Non-pigmented ciliary epithelial cell (primary cell): ENCODE measurements at places on chromosomes 4 and X.
A peak's percentile ranks its signal among the peaks of the same experiment; 100 is the strongest.

DNA sequence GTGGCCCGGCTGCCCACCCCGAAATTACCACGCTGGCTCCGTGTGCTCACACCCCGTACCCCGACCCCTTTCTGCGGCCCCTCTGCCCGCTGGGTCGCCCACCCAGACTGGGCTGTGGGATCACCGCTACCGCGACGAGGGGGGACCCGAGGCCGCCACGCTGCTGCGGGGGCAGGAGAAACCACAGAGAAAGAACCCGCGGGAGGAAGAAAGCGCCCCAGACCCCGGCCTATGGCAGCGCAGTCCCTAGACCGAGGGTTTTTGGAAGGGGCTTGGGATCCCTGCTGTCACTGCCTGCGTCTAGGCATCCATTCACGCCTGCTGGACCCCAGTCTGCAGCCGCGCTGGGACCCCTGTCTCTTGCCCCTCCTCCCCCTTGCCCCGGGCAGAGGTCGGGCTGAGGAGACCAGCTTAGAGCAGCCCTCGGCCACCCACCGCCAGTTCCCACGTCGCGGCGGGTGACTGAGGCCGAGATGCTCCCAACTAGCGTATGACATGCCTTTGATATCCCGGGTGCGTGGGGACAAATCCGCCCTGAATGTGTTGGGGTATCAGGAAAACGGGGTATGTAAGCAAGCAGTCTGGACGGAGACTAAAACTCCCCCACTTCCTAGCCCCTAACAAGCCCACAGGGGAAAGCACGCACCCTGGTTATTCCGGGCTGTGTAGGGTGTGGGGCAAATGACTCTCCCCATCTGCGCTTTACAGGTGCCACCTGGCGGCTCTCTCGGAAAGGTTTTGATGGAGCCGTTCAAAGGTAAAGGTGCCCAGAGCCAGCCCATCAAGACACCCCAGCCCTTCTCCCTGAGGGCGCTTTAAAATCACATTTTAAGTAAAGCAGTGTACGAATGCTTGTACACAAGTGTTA lies 862 bp upstream of the INPP4B start:
- DNase-seq, result no peak

DNA sequence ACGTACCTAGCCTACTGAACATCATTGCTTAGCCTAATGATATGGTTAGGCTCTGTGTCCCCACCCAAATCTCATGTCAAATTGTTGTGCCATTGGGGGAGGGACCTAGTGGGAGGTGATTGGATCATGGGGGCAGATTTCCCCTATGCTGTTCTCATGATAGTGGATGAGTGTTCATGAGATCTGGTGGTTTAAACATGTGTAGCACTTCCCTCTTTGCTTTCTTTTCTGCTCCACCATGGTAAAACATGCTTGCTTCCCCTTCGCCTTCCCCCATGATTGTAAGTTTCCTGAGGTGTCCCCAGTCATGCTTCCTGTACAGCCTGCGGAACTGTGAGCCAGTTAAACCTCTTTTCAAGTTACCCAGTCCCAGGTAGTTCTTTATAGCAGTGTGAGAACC lies 102.6 kb downstream of the RAPGEF2 start:
- no peak for DNase-seq

DNA sequence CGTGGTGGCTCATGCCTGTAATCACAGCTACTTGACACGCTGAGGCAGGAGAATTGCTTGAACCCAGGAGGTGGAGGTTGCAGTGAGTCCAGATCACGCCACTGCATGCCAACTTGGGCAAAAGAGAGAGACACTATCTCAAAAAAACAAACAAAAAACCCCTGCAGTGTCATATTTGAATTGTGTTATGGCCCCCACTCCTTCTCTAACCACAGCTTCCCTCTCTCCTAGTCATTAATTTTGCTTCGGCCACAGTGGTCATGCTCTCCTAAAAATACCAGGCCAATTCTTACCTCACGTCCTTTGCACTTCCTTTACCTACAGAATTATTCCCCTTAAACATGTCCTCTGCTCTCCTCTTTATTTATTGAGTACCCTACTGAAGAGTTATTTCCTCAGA lies 206.1 kb downstream of the PPP3CA start:
- no peak for DNase-seq

GRCh38 chr4:185591679-185592141 lies 56.4 kb upstream of the PDLIM3 start:
- no peak for DNase-seq

- DNase-seq, result peak; percentile 22
These were observed 30.2 kb upstream of the TSPAN5 start for GRCh38 chr4:98688411-98689290.
